ENCODE measurements at places on chromosomes 6 and 20.

DNA sequence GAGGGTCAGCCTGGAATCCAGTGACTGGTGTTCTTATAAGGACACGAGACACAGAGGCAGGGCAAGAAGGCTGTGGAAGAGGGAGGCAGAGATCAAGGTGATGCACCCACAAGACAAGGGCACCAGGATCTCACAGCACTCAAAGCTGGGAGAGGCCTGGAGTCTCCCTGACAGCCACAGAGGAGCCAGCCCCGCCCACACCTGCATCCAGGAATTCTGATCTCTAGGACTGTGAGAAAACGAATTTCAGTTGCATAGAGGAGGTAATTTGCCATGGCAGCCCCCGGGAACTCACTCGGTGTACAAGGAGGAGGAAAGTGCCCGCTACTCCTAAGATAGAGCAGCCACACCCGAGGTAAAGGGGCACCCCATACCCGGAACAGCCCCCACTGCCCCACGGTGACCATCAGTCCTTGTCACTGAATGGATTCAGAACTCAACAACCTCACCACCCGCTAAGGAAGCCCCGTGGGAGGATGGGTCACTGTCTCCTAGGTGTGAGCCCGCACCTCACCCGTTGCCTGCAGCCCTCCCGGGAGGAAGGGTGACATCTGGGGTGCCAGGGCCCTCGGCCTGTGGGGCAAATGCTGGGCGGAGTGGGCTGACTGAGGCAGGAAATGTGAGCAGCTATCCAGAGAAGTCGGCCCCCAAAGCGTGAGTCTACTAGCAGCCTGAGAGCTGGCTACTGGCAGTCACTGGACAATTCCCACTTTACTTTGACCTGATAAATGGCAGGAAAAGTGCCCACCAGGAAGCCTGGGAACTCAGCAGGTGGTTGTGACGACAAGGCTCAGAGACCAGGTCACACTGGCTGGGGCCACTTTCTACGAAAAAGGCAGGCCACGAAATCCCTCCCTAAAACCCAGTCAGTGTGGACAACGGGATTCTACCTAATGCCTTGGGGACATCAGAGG is 22.4 kb downstream of the DLL1 start:
- no peak for DNase-seq

DNA sequence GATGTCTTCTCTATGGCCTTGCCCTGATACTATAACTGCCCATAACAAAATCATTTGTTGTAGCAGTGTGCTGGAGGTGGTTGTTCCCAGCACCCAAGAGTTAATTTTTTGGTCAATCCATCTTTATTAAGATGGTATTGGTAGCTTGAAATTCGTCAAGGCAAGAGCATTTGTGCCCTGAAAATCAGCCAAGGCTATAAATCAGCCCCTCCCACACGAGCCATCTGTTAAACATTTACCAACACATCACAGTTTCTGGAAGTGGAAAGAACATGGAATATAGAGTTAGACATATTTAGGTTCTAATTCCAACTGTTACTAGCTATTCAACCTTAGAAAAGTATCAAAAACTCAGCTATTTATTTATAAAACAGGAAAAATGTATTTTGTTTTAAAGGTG is 888.4 kb upstream of the GJE1 start:
- no peak for DNase-seq

DNA sequence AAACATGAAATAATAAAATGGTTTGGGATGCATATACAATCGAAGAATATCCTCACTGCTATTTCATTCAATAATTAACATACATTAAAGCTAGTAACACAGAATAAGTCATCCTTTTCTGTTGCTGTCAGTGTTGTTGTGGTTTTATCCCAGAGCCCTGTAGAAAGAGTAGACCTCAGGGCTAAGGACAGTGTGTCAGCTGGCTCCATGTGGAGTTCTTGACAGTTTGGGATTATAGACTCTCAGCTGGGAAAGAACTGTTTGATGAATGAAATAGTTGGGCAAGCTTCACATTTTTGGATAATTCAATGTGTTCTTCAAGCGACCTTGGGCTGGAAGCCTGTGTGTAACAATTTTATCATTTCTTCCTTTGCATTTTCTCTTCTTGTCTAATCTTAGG is 10.1 kb downstream of the UTRN start:
- DNase-seq: no peak

- DNase-seq: no peak
These were observed 41.2 kb upstream of the KCNG1 start for GRCh38 chr20:51064137-51064536.

DNA sequence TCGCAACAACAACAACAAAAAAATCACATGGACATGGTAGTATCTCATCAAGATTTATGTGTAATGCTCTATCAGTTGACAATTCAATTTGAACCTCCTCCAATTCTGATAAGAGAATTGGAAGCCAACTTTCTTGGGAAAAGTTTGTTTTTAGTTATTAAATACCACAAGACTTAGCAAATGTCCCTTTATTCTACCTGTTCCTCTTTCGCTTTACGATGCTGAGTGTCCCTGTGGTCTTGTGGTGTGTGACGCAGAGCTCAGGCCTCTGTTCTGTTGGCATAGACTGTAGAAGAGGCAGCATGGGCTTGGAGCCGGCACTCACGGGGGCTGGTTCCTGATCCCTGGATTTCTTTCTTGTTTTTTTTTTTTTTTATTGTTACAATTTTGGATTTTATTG is 76.7 kb downstream of the PSMB1 start:
- DNase-seq: no peak

GRCh38 chr6:112027942-112028674 is 25.8 kb upstream of the CCN6 start:
- DNase-seq: peak; percentile 29

GRCh38 chr20:19392344-19393130 is 180.1 kb downstream of the SLC24A3 start:
- DNase-seq: no peak

- no peak for DNase-seq
These were observed 110.4 kb downstream of the PLCB4 start for GRCh38 chr20:9179193-9179802.

DNA sequence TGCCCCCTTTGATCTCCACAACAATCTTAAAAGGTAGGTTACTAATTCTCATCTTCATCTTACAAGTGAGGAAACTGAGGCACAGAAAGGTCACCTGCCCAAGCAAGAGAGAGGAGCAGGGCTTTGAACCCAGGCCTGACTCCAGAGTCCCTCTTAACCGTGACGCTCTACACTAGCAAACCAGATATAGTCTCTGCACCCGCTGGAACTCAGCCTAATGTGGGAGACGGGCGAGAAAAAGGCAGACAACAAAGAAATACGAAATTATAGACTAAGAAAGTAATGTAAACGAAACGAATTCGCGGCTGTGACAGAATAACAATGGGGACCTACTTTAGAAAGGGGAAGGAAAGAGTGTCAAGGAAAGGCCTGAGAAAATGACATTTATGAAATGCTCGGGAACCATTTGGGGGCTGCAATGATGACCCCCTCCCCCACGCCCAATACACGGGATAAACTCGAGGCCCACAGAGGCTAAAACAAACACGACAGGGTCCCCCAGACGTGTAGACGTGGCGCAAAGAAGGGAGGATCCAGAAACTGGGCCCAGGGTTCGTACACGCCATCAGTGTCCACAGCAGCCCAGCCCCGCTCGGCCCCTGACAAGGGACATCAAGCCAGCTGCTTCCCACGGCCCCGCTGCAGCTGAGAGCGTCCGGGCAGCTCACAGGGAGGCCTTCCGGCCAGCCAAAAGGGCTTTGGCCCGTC is 637 bp downstream of the TRPC4AP start:
- peak; percentile 47 for DNase-seq

GRCh38 chr20:1569415-1569881 is 11.9 kb upstream of the SIRPD start:
- DNase-seq: no peak

GRCh38 chr6:1630771-1631217 is 21.1 kb downstream of the FOXC1 start:
- no peak for DNase-seq

GRCh38 chr6:57283106-57283505 is 34.3 kb upstream of the PRIM2 start:
- no peak for DNase-seq

DNA sequence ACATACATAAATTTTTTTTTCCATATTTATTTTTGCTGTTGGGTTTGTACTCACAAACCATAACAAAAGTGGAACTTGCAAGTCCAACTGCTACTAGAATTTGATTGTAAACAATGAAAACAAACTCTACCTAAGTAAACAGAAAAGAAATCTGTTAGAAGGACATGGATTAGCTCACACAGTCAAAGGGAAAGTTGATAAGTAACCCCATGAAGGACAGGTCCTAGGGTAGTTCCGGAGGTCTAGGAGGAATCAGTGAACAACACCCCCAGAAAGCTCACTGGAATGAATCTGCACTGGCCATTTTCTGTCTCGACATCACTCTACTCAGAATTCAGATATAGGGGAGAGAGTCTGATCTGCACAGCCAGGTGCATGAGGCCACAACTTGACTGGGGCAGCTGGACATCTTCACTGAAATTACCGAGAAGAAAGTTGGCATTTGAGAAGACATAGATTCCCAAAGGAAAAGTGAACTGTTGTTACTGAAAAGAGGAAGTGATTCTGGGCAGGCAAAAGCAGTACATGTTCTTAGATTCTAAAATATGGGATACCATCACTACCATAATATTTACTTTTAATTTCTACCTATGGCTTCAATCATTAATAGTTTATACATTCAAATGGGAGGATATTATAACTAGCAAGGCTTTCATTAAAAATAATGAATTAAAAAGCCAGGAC is 76.4 kb downstream of the HMGN3 start:
- no peak for DNase-seq

GRCh38 chr20:610130-611046 is at the start of gene TCF15:
TCF15 (minus strand) TSS chr20:610309; CDS start chr20:610237, 72 bp downstream.
- peak; percentile 72 for DNase-seq

DNA sequence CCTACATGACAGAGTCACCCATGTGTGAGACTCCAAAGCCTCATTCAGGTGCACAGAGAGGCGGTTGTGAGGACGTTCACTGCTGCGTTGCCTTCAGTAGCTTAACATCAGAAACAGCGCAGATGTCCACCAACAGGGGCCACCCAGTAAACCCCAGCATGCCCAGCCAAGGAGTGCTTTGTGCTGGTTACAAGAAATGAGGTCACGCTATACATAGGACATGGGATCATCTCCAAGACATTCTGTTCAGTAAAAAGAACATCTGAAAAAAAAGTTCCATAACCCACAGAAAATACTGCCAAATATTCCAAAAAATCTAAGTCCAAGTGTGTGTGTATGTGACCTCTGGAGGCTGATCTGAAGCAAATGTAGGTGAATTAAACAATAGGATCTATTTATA is 16.0 kb downstream of the SLC52A3 start:
- no peak for DNase-seq

DNA sequence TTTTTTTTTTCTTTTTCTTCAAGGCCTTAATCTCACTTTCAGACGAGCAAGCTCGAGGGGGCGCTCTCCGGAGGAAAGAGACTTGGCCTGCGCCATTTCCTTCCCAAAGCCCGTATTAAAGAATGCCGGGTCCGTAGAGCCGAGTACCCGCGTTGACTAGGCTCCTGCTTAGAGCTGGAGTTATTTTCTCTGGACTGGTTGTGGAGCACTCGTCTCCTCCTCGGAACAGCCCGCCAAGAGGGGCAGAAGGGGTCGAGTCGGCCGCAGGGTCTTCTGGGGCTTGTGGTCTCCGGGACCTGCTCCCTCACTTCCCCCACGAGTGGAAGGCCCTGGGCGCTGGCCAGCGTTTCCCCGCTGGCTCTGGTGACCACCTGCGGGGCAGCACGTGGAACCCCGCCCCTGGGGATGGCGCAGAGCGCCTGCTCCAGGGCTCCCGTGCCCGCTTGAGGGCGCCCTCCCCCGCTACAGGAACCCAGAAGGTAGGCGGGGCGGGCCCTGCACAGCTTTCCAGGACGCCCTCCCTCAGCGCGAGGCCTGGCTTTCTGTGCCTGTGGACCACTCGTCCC is 2.7 kb upstream of the MEI4 start:
- peak; percentile 53 for DNase-seq

DNA sequence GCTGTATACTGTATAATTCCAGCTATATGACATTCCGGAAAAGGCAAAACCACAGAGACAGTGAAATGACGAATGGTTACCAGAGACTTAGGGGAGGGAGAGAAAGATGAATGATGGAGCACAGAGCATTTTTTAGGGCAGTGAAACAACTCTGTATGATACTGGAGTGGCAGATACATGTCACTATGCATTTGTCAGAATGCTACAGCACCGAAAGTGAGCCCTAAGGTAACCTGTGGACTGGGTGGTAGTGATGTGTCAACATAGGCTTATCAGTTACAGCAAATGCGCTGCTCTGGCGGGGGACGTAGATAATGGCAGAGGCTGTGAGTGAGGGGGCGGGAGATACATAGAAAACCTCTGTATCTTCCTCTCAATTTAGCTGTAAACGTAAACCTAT is 201.3 kb upstream of the SSTR4 start:
- peak; percentile 48 for DNase-seq

GRCh38 chr6:27782748-27783147 is 129.4 kb downstream of the OR2B2 start:
- no peak for DNase-seq

- DNase-seq: peak; percentile 25
These were observed 47.9 kb downstream of the BLTP3A start for GRCh38 chr6:34839666-34840352.

DNA sequence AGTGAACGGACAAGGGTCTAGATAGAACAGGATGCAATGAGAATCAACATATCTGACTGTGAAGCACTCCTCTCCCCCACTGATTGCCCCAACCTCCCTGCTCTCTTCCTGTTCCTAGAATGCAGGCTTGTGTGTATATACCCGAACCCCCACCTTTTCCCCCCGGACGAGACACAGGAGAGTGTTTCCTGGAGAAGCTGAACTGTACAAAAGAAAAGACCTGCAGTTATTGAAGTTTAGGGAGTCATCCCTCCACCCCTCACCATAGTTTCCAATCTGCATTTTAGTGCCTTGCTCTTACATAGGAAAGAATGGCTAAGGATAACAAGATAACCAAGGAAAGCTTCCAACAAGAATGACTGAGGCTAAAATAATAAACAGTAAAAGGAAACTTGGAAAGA is 55.5 kb upstream of the PDE10A start:
- DNase-seq: no peak

GRCh38 chr6:3061501-3061941 is 6.8 kb upstream of the RIPK1 start:
- no peak for DNase-seq

- DNase-seq: peak; percentile 24
These were observed 188.4 kb upstream of the TSHZ2 start for GRCh38 chr20:52783769-52784168.

All from hematopoietic multipotent progenitor cell treated with erythropoietin and hydrocortisone succinate and interleukin-3 and kit ligand, for 8 days (in vitro differentiated cells).